ENCODE measurements at places on chromosomes 6 and 20.

GRCh38 chr20:41047975-41048305 lies 19.3 kb downstream of the TOP1 start:
- DNase-seq = no peak

DNA sequence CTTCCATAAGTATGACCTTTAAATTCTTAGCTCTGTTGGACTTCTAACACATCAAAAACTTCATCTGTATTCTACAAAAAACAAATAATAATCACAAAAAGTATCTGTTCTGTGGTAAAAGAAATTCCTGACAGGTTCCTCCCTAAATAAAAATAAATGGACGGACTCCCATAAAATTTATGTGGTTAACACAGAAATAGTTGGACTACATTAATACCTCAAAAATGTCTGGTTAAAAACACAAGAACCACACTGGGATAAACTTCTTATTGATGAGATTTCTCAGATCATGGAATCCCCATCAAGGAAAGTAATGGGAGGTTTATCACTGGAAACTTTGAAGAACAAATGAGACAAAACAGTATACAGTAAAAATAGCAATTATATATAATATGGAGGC lies 172.4 kb downstream of the MOXD1 start:
- no peak for DNase-seq

GRCh38 chr6:56794421-56794820 lies 151.7 kb upstream of the DST start:
- DNase-seq = no peak

GRCh38 chr6:169940481-169941271 lies 189.3 kb downstream of the ERMARD start:
- no peak for DNase-seq

- no peak for DNase-seq
These were observed 258.3 kb downstream of the ANKRD60 start for GRCh38 chr20:57970116-57970515.

- DNase-seq = no peak
These were observed 27.4 kb downstream of the ANKS1A start for GRCh38 chr6:34916348-34916967.

DNA sequence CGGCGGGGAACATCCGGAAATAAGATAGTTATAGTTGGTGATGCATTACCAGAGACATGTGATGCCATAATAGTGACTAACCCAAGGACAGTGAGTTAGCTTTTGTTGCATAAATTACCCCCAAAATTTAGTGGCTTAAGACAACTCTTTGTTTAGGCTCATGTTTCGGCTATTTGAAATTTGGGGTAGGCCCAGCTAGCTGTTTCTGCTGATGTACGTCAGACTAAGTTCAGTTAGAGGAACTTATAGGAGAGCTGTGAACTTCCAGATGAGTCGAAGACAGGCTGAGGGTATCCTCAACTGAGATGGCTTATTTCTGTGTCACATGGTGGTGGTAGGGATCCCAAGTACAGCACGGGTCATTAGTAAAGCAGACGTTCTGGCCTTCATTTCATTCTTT lies 366.5 kb downstream of the PLCB1 start:
- no peak for DNase-seq

Measured in stimulated activated CD8-positive, alpha-beta memory T cell treated with anti-CD3 and anti-CD28 coated beads, Interleukin-15, amount 100 ng/mL, for 1 hour (primary cell).